EL (cell line): ENCODE measurements at places on chromosomes 5 and 9.

DNA sequence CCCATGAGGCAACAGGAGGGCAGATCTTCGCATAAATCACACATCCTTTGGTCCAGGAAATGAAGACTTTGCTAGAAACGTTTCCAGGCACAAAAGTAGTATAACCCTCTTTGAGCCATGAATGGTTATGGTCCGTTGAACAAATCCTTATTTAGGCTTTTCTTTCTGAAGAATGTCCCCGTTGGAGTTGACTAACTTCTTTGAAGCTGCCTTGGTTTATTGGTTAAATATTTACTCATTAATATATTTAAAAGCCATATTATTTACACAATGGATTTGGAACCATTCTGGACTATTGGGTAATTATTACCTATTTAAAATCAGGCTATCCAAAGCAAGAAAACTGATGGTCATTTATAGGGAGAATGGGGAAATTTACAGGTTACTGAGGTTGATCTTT lies 347.6 kb upstream of the SLC30A5 start:
- DNase-seq: no peak

GRCh38 chr5:35266276-35266675 lies 36.0 kb upstream of the PRLR start:
- no peak for DNase-seq

GRCh38 chr9:93154293-93154903 lies 20.3 kb upstream of the NINJ1 start:
- DNase-seq: peak; percentile 41

DNA sequence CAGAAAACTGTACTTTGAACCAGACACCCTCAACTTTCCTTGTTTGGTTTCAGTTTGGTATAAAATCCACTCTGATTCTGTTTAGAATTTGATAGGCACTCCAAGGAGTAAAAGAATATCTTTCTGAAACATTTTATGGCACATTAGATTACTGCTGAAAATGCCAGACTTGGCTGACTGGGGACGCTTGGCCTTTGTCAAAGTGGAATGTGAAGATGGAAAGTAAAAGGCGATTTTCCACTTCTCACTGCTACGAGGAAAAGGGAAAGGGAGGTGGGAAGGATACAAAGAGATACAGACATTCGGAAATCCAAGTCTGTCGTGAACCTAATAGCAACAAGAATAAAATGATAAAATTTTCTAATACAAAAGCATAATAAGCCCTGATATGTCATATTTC lies 203.9 kb downstream of the DMRT2 start:
- no peak for DNase-seq

DNA sequence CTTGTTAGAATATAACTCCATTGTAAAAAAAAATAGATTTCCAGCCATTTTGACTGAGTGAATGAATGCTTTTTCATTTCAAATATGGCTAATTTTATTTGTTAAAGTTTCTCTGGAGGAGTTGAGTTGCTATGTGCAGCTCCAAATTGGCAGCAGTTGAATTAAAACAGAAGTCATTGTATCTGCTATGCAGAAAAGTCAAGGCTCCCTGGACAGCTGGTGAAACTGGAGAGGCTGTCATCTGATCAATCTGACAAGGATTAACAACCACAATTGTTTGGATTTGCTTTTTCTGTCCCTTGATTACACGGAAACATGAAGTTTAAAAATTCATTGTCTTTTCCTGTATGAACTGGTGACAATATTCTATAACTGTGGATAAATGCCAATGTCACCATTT lies 713.9 kb downstream of the EFNA5 start:
- DNase-seq: no peak

- no peak for DNase-seq
Observed at GRCh38 chr5:76683816-76684731, 31.9 kb upstream of the F2R start.

GRCh38 chr5:144581044-144581443 lies 410.4 kb downstream of the KCTD16 start:
- DNase-seq: no peak

DNA sequence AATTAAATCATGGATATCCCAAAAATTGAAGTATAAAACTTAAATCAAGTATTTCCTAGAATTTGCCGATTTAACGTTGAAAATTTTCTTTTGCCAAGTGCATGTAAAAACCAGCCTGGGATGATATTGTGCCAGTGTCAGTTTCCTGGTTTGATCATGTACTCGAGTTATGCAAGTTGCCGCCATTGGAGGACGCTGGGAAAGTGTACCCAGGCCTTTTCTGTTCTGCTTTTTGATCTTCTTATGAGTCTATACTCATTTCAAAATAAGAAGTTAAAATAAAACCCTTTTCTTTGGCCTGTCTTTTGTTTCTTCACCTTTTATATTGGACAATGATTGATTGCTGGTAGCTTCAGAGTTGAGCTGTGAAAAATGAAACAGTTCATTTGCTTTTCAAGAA lies 93.1 kb upstream of the NFIL3 start:
- DNase-seq: no peak

DNA sequence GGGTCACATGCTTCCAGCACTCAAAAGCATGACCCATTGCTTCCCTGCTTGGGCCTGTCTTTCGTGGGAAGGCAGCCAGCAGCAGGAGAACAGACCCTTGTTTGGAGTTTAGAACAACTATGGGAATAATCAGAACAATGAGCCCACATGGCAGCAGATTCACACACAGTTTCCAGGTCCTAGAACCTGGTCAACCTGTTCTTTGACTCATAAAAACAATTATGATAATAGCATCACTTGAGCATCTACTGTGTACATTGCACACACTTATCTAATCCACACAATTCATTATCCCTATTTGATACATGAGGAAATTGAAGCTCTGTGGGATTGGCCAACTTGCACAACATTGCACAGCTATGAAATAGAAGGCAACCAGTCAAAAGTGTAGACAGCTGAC lies 41.7 kb downstream of the KLF4 start:
- DNase-seq: no peak

DNA sequence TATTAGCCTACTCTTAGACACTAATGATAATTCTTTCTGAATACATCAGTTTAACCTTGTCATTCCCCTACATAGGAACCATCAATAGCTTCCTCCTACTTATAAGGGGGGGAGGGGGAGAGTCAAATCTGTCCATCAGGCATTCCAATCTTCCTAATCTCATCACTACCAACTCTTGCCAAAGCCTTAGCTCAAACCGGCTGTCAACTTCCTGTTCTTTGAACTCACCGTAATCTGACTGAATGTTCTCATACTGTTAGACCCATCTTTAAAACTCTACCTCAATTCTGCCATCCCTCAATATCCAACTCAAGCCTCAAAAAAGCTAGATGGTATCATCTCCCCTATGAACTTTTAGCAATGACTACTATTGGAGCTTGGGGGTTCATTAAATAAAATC lies 41.9 kb upstream of the RNF38 start:
- DNase-seq: peak; percentile 11

DNA sequence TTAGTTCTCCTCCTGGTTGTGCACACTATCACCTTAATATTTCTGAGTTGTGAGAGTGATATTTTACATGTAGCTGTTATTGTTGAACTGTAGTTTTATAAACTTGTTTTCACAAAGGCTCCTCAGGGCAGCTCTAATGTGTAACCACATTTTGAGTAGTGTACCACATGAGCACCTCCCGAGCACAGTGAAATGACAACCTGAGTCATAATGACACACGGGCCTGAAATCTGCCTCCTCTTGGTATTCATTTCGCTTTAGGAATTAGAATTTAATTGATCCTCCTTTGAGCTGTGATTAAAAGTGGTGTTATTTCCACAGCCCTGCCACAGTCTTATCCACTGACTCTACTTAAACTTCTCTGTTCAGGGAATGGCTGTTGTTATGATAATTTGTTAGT lies 7.9 kb downstream of the MTRR start:
- DNase-seq: peak; percentile 64

- DNase-seq: no peak
Observed at GRCh38 chr9:970151-970996, 6.1 kb upstream of the DMRT3 start.

DNA sequence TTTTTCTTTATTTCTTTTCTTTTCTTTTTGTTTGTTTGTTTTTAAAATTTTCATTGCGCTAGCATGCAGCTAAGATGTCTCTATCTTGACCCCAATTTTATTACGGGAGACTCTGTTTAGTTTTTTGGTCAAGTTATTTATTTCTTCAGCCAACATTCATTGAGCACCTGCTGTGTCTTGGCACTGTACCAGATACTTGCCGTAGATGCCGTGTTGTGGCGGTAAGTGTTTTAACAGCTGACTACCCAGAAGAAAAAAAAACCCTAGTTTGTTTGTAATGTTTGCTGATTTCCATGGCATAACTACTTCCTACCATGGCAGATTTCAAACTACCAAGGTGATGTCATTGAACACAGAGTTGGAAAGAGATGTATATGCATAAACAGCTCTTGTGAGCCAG lies 65.0 kb downstream of the UGCG start:
- no peak for DNase-seq

- DNase-seq: no peak
Observed at GRCh38 chr5:77295863-77296378, 85.4 kb downstream of the PDE8B start.

DNA sequence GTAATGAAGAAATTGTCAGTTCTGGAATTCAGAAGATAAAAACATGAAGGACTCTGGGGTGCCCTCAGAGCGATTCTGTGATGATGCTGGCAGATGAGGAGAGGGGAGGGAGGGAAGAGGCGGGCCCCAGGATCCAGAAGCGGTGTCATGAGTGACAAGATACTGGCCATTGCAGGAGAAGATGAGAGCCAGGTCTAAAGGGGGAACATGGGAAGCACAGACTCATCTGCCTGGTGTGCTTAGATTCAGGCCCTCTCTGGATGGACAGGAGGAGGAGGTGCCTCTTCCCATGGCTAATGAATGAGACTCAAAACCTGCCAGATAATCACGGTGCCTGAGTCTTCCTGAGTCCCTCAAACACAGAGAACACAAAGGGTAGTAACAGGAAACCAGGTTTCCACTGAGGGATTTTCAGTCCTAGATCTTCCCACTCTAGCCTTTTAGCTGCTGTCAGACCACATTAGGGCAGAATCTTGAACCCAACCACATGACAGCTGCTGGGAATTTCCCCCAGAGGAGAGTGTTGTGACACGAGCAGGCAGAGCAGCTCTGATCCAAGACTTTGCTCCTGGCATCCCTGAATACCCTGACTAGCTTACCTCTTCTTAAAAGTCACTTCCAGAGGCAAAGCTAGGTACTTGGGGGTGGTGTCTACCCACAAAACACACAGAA lies 28.2 kb upstream of the HSPA9 start:
- DNase-seq: peak; percentile 44

DNA sequence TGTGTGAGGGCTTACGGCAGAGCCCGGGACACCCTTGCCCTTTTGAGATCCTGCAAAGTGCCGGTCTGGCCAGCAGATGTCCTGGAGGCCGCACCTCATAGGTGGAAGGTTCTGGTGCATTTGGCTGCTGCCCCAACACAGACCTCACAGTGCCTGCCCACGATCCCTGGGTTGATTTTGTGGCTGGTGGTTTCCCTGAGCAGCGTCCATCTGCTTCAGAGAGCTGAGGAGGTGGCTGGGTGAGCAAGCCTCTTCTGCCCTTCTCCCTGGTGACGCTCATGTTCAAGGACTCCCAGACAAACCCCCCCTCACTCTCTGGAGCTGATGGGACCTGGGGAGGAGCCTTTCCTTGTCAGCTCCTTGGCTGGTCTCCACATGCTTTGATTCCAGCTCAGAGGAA lies 18.9 kb downstream of the BNIP1 start:
- DNase-seq: no peak

DNA sequence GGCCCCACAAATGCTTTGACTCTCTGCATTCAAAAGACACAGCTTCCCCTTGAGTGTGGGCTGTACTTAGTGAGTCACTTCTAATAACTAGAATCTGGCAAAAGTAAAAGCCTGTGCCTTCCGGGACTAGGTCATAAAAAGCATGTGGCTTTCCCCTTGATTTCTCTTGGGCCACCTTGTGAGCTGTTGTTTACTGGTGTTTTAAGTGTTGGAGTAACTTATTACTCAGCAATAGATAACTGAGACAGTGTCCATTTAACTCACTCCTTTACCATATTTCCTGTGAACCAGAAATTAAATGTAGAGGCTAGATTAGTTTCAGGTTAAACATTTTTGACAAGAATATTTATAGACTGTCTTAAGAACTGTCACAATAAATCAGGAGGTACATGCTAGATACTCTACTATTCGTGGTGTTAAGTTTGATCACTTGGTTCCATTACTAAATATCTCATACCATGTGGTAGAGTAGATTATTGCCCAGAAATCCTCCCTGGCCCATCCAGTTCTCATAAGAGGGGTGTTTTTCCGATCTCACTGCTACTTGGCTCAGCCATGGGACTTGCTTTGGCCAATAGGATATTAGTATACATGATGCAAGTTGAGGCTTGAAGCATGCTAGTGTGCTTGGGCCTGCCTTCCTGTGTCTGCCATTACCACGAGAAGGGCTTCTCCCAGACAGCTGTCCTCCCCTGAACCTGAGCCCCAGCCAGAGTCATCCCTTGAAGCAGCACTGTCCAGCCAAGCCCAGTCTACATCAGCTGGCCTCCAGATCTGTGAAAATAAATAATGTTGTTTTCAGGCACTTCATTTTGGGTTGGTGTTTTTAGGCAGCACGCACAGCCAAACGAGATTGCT lies 10.4 kb upstream of the CMBL start:
- peak; percentile 56 for DNase-seq

GRCh38 chr5:171762021-171762608 lies 23.5 kb upstream of the SMIM23 start:
- DNase-seq: no peak

- DNase-seq: no peak
Observed at GRCh38 chr9:34552606-34552981, 29.8 kb upstream of the ENHO start.

- DNase-seq: peak; percentile 73
Observed at GRCh38 chr9:35515766-35516165, 25.9 kb downstream of the RUSC2 start.

- no peak for DNase-seq
Observed at GRCh38 chr5:871596-872298, 20.9 kb downstream of the BRD9 start.

DNA sequence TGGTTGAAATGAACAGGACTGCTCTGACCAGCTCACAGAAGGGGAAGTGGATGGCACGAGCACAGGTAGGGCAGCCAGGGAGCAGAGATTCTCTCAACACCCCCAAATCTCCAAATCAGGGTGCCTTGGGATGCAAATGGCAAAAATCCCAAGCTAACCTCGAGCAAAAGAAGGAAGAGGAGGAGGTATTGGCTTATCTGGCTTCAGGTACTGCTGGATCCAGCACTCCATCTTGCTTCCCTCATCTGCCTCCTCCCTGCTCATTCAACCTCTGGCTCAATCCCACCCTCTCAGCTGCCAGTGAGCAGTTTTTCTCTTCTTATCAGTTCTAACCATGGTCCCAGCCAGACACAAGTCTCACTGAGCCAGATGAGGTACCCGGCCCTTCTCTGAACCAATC lies 41.6 kb upstream of the GGTA1 start:
- DNase-seq: no peak

GRCh38 chr5:82340799-82341198 lies 62.6 kb upstream of the RPS23 start:
- DNase-seq: no peak

GRCh38 chr9:86356871-86357866 lies 3.0 kb upstream of the TUT7 start:
- no peak for DNase-seq

DNA sequence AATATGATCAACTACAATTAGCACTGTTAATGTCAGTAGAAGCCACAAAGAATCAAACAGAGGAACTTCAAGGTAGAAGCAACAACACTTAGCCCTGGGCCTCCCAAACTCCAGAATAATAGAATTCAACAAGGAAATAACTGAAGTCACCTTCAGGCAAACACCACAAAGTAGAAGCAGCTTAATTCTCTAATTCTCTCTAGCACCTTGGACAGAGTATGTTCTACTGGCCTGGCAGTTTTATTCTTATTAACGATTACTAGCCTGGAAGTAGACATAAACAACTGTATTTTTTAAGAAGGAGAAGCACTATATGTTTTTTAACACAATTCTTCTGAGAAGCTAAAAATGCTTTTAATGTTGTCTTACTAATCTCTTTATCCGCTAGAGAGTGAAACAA lies 911.9 kb downstream of the DTWD2 start:
- no peak for DNase-seq
